Umbilical cord (tissue), 2 donors: ENCODE measurements at places on chromosomes 2 and 18. TPM values are rescaled to one million over a fixed set of nuclear protein-coding genes. Genes with fewer than 3 reads are reported as not detected.

DNA sequence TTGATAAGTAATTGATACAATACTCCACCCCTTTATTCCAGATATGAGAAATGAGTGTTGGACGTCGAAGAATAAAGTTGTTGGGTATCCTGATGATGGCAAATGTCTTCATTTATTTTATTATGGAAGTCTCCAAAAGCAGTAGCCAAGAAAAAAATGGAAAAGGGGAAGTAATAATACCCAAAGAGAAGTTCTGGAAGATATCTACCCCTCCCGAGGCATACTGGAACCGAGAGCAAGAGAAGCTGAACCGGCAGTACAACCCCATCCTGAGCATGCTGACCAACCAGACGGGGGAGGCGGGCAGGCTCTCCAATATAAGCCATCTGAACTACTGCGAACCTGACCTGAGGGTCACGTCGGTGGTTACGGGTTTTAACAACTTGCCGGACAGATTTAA lies 26.3 kb downstream of the B3GNT2 start:
- no peak for DNase-seq

DNA sequence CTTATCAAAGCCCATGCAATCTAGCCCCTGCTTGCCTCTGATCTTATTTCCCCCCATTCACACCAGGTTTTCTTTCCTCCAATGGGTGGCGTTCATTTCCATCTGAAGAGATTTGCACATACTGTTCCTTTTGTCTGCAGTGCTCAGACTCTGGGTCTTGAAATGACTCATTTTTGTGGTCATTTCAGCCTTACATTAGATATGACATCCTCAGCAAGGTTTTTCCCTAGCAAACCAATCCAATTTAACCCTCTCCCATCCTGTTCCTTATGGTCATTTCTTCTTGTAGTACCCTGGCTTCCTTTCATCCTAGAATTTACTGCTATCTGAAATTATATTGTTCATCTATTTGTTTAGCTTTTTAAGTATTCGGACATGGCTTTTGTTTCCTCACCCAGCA lies 42.5 kb upstream of the SCN1A start:
- no peak for DNase-seq

GRCh38 chr2:201780674-201781493 lies at the start of gene ALS2:
TSS of gene ALS2 (minus strand) at chr2:201780933. CDS start at chr2:201768885, 12,048 bp downstream.
- DNase-seq: peak; percentile 99

DNA sequence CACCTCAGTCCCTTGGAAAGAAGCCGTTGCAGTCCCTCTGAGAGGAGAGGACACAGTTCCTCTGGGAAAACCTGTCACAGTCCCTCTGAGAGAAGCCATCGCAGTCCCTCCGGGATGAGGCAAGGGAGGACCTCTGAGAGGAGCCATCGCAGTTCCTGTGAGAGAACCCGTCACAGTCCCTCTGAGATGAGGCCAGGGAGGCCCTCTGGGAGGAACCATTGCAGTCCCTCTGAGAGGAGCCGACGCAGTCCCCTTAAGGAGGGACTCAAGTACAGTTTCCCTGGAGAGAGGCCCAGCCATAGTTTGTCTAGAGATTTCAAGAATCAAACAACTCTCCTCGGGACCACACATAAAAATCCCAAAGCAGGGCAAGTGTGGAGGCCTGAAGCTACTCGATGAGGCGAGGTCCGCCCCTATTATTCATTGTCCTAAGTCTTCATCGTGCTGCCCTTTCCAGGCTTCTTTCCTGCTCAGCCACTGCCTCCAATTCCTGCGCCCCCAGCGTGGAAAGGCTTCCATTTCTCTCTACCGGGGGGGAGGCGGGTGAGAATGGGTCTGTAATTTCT lies 630 bp upstream of the ZNF512 start:
- DNase-seq: no peak

- no peak for DNase-seq
Observed at GRCh38 chr2:27208486-27209050, 3.3 kb upstream of the ATRAID start.

Gene TNFRSF11A
- total RNA-seq: 8.7 TPM

Gene PAIP2B
- total RNA-seq: 6.3 TPM

Gene KLF7
- 29.1 TPM for total RNA-seq

GRCh38 chr18:31632356-31632755 lies 40.7 kb downstream of the TTR start:
- DNase-seq: no peak
